CD4-positive, alpha-beta T cell treated with Interleukin-21 for 1 hour (primary cell): ENCODE measurements at places on chromosomes 3 and 15.

- no peak for DNase-seq
These were observed 31.5 kb downstream of the RTP1 start for GRCh38 chr3:187228740-187229139.

- DNase-seq, result no peak
These were observed 24.6 kb downstream of the GTF2E1 start for GRCh38 chr3:120767106-120767505.

- no peak for DNase-seq
These were observed 21.0 kb upstream of the CHMP2B start for GRCh38 chr3:87206070-87206469.

GRCh38 chr3:62233065-62233464 lies 140.3 kb downstream of the FEZF2 start:
- DNase-seq, result no peak

- DNase-seq, result no peak
These were observed 150.3 kb downstream of the ALCAM start for GRCh38 chr3:105516972-105517371.

DNA sequence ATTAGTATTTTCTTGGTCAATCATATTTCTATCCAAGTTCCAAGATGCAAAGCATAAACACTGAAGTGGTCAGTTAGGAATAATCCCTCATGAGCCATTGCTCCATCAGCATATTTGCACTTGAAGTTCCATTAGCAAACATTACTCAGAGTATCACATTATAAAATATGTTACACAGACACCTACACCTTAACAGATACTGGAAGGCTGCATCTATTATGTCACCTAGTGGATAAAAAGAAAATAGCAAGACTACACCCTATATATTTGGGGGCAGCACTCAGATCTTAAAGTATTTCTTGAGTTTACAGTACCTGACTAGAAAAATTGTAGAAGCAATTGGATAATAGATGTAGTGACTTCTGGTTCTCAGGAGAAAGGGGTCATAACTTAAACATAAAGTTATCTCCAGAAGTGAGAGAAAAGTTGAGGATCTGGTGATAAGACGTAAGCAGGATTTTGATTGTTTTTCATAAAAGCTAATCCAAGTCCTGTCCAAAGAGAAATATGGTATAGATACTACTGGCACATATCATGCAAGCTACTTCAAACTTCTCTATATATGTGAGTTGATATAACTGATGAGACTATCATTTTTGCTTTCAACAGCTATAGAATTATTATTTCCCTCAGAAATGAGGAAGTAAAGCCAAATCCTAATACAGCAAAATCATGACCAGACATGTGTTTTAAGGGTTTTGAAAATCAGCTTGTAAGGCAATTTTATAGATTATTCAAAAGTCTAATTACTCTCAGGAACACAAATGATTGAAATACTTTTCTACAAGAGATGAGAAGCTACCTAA lies 422.2 kb downstream of the GBE1 start:
- DNase-seq, result no peak

GRCh38 chr3:162760789-162761188 lies 1264.2 kb downstream of the OTOL1 start:
- DNase-seq, result no peak

GRCh38 chr3:138297059-138297607 lies 32.5 kb downstream of the NME9 start:
- DNase-seq, result no peak
